Cardiac septum (tissue), 1 donor: ENCODE measurements at places on chromosomes 5 and 9. TPM values are rescaled to one million over a fixed set of nuclear protein-coding genes. Genes with fewer than 3 reads are reported as not detected.

BNC2 gene
- total RNA-seq = 6.6 TPM

MAML1 gene
- total RNA-seq = 13.2 TPM

PCDHGA7 gene
- 11.8 TPM for total RNA-seq

ARHGEF28 gene
- 1.8 TPM for total RNA-seq

SPINK1 gene
- total RNA-seq = 1.8 TPM

ZNG1C gene
- 14.0 TPM for total RNA-seq

CDH6 gene
- total RNA-seq = 4.0 TPM

IL33 gene
- total RNA-seq = 18.6 TPM

ANKS6 gene
- total RNA-seq = 7.6 TPM

SLC34A3 gene
- total RNA-seq = not detected

GLT6D1 gene
- total RNA-seq = not detected

LHFPL2 gene
- total RNA-seq = 7.9 TPM

SPAAR gene
- total RNA-seq = 4.0 TPM

SLC36A2 gene
- not detected for total RNA-seq

IL4 gene
- not detected for total RNA-seq

KLHL3 gene
- total RNA-seq = 35.1 TPM

SH3RF2 gene
- 231 TPM for total RNA-seq

DELE1 gene
- 115 TPM for total RNA-seq

PCDHB7 gene
- 0.67 TPM for total RNA-seq

IFNK gene
- not detected for total RNA-seq

HTR4 gene
- 0.70 TPM for total RNA-seq

ARID3C gene
- total RNA-seq = not detected

MPDZ gene
- total RNA-seq = 97.3 TPM

SAP30L gene
- total RNA-seq = 32.3 TPM

FAM151B gene
- 2.1 TPM for total RNA-seq

ARSI gene
- 0.38 TPM for total RNA-seq

OTULINL gene
- total RNA-seq = 1.8 TPM

NR5A1 gene
- total RNA-seq = not detected

ANXA2R gene
- total RNA-seq = 1.2 TPM

PRSS3 gene
- total RNA-seq = not detected

GNA14 gene
- total RNA-seq = 2.7 TPM

NREP gene
- total RNA-seq = 24.1 TPM

KLHL9 gene
- 12.5 TPM for total RNA-seq

PROB1 gene
- 34.7 TPM for total RNA-seq

RANBP17 gene
- total RNA-seq = 9.9 TPM

GRK6 gene
- total RNA-seq = 20.2 TPM

SLC46A2 gene
- 0.16 TPM for total RNA-seq

RNF44 gene
- 25.4 TPM for total RNA-seq

LIX1 gene
- not detected for total RNA-seq

SPATA31D4 gene
- total RNA-seq = not detected
